ENCODE measurements at places on chromosomes 12 and 14.

DNA sequence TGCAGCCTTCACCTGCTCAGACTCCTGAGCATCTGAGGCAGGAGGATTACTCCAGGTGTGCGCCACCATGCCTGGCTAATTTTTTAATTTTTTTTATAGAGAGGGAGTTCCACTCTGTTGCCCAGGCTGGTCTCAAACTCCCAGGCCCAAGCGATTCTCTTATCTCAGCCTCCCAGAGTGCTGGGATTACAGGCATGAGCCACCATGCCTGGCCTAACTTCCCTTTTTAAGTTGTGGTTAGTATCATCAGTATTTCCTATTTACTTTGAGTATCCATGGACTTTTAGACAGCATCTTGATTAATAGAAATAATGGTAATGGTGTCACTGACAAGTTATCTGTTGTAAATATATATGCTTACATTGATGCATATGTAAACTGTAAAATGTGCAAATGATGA is 116.9 kb downstream of the FGD4 start:
- DNase-seq, result no peak

DNA sequence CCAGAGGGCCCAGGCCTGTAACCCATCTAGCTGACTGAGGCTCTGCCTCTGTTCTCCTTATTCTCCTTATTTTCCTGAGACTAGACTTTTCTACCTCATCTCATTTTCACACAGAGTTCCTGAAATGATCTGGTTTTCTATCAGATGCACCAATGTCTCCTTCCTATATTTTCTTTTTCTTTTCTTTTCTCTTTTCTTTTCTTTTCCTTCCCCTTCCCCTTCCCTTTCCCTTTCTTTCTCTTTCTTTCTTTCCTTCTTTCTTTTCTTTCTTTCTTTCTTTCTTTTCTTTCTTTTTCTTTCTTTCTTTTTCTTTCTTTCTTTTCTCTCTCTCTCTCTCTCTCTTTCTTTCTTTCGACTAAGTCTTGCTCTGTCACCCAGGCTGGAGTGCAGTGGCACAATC is 3.0 kb upstream of the CCDC184 start:
- no peak for DNase-seq

- no peak for DNase-seq
Observed at GRCh38 chr12:55008944-55009585, 10.7 kb upstream of the NEUROD4 start.

DNA sequence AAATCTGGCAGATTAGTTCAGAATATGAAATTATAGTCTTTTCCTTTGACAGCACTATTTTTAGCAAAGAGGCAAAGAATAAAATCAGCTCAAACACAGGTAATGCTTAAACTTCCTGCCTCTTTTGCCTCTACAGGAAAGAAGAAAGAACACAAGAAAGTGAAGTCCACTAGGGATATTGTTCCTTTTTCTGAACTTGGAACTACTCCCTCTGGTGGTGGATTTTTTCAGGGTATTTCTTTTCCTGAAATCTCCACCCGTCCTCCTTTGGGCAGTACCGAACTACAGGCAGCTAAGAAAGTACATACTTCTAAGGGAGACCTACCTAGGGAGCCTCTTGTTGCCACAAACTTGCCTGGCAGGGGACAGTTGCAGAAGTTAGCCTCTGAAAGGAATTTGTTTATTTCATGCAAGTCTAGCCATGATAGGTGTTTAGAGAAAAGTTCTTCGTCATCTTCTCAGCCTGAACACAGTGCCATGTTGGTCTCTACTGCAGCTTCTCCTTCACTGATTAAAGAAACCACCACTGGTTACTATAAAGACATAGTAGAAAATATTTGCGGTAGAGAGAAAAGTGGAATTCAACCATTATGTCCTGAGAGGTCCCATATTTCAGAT is 17.4 kb downstream of the TMPO start:
- DNase-seq, result no peak

GRCh38 chr14:104285508-104285840 is 147.1 kb downstream of the KIF26A start:
- no peak for DNase-seq

- no peak for DNase-seq
Observed at GRCh38 chr12:44589697-44590096, 286.4 kb downstream of the NELL2 start.

DNA sequence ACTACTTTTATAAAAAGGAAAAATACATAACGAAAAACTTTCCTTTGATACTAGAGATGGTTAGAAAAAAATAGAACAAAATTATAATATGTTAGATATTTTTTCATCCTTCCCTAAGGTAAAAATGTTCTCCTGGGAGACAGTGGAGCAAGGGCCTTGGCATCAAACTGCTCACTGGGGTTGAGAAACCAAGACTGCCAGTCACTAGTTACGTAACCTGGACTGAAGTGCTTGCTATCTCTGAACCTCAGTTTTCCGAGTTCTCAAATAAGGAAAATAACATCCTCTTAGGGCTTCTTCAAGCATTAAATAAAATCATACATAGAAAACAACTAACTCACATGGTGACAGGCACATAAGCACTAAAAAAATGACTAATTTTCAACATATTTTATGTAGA is 48.2 kb upstream of the FRMD6 start:
- DNase-seq, result no peak

- no peak for DNase-seq
Observed at GRCh38 chr12:25121916-25122315, 73.0 kb downstream of the DNAI7 start.

Data from stimulated activated CD4-positive, alpha-beta T cell treated with anti-CD3 and anti-CD28 coated beads, Interleukin-2, amount 100 ng/mL, for 4 hours (primary cell).